ENCODE measurements at places on chromosomes 7 and 10.

DNA sequence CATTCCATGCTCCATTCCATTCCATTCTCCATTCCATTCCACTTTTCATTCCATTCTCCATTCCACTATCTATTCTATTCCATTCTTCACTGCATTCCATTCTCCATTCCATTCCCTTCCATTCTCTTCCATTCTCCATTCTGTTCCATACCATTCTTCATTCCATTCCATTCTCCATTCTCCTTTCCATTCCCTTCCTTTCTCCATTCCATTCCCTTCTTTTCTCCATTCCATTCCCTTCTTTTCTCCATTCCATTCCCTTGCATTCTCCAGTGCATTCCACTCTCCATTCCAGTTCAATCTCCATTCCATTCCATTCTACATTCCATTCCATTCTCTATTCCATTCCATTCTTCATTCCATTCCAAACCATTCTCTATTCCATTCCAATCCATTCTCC lies 80.3 kb downstream of the NSUN6 start:
- DNase-seq, result no peak

DNA sequence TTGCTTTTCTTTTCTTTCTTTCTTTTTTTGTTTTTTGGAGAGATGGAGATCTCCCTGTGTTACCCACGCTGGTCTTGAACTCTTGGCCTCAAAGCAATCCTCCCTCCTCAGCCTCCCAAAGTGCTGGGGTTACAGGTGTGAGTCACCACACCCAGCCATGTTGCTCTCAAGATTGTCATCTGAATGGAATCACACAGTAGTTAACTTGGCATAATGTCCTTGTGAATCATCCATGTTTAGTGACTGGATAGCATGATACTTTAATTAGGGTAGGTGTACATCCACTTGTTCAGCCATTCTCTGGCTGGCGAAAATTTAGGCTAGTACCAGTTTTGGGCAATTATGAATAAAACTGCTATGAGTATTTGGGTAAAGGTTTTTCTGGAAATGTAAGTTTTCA lies 15.4 kb upstream of the GRB10 start:
- no peak for DNase-seq

DNA sequence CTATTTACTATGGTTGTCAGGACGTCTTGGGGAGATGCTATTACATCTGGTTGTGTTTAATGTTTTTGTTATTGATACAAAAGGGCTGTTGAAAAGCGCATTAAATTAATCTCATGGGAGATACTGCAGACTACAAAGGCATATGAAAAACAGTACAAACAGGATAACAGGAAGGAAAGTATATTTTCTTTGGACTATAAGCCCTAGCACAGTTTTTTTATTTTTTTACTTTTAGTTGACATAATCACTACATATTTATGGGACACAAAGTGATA lies 341.3 kb downstream of the ARL4A start:
- no peak for DNase-seq

- no peak for DNase-seq
Observed at GRCh38 chr7:68247571-68247970, 1250.9 kb downstream of the TYW1 start.

DNA sequence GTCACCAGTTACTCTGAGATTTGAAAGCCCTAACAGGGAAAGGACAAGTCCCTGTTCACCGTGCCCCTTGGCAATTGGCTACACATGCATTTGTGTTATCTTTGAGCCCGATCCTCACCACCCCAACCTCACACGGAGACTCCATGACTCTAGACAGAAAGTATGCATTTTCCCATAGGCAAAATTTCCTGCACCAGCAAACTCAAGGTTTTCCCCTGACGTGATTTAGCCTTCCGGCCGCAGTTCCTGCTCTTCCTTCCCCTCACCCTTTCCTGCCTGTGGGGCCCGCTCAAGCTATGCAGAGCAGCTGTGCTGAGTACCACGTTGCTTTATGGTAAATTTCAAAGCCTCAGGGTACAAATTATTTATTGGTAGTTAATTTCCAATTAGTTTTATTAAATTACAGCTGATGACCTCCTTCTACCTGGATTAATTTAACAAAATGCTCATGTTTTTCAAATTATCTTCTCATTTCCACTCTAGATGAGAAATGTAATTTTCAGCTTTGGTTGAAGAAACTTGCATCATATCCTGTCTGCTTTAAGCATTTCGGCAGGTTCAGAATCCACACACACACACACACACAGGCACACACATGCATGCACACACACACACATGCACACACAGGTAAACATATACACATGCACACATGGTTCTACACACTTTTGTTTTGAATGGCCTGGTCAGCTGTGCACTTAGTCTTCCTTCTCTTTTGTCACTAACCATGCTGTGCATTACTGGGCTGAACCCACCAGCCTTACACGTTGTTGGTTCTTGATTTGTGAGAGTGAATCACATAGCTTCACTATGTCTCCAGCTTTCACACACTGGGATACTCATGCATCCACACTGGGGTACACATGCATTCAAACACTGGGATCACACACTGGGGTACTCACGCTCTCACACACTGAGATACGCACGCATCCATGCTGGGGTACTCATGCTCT lies 283.1 kb upstream of the PITRM1 start:
- DNase-seq, result no peak

GRCh38 chr10:77455561-77455960 lies 182.0 kb downstream of the KCNMA1 start:
- DNase-seq, result no peak

- no peak for DNase-seq
Observed at GRCh38 chr10:110837418-110838171, 34.1 kb upstream of the PDCD4 start.

DNA sequence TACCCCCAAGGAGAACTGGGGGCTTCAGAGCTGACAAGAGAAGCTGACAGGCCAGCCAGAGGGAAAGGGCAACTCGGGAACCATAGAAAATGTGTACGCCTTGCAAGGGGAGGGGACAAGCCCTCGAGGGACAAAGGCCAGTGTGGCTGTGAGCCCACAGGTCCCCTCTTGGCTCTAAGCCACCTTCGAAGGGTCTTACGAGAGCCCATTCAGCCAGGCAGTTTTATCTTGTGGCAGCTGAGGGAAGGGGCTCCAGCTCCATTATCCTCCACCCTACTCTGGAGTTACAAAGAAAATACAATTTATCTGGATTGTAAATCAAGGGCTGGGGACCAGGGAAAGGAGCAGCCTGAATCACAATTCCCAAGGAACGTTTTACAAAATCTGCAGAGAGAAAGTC lies 159.5 kb upstream of the ZMIZ1 start:
- DNase-seq, result no peak

Data from GM12878 (cell line).